ENCODE measurements at places on chromosomes 1 and 21.
A peak's percentile ranks its signal among the peaks of the same experiment; 100 is the strongest.

GRCh38 chr1:110114173-110114572 is 1.9 kb downstream of the UBL4B start:
- no peak for DNase-seq

GRCh38 chr1:186679924-186680244 is 339 bp downstream of the PTGS2 start:
- DNase-seq = no peak

- no peak for DNase-seq
These were observed 8.0 kb upstream of the SVBP start for GRCh38 chr1:42825036-42825851.

- no peak for DNase-seq
These were observed 301.1 kb upstream of the KAZN start for GRCh38 chr1:14297356-14297755.

GRCh38 chr1:169588112-169588511 is 1.8 kb upstream of the F5 start:
- DNase-seq = no peak

DNA sequence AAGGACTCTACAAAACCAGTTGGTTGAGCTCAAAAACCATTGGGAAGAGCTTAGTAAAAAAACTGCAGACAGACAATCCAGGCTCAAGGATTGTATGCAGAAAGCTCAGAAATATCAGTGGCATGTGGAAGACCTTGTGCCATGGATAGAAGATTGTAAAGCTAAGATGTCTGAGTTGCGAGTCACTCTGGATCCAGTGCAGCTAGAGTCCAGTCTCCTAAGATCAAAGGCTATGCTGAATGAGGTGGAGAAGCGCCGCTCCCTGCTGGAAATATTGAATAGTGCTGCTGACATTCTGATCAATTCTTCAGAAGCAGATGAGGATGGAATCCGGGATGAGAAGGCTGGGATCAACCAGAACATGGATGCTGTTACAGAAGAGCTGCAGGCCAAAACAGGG is 104.0 kb upstream of the BMP8A start:
- peak; percentile 79 for DNase-seq

- no peak for DNase-seq
These were observed 28.1 kb upstream of the IL10 start for GRCh38 chr1:206800411-206800810.

- DNase-seq = no peak
These were observed 317.7 kb upstream of the FAM78B start for GRCh38 chr1:166484471-166484870.

DNA sequence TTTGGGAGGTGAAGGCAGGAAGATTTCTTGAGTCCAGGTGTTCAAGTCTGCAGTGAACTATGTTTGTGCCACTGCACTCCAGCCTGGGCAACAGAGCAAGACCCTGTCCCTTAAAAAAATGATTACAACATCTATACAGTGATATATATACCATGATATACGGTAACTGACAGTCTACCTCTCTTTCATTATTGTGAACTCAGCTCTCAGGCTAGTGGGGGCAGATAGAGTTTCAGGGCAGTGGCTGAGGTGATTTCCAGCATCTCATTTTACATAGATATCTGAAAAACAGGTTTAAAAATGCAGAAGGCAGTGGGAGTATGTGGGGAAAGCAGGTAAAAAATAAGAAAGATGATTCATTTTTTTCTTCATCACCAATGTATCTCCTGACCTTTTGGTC is 8.1 kb upstream of the NTNG1 start:
- no peak for DNase-seq

- DNase-seq = no peak
These were observed 65.2 kb downstream of the OBSCN start for GRCh38 chr1:228272831-228273571.

GRCh38 chr1:244583358-244583982 is 69.5 kb upstream of the DESI2 start:
- DNase-seq = no peak

- DNase-seq = no peak
These were observed 12.8 kb upstream of the CYP2J2 start for GRCh38 chr1:59939393-59939792.

DNA sequence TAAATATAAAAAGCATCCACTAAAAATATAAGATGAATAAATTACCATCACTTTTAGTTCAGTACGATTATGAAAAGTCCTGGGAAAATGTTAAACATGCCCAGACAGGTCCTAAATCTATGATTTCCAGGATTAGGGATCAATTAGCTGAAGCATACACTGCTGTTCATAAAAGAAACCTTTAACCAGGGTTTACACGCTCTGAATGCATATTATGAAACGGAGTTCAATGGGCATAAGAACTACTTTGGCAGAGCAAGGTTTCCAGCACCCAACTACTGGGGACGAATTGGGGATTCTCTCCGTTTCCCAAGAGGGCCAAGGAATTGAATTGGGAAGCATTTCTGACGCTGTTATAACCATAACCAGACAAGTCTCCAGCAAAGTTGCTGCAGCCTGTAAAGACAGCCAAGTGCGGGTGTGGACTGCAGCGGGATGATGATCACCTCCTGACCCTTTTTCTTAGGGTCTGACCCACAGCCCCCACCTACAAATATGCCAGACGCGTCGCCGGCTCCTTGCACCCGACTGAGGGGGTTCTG is 1.6 kb downstream of the SLC30A1 start:
- DNase-seq = no peak

GRCh38 chr1:235351898-235352297 is 15.3 kb upstream of the TBCE start:
- DNase-seq = no peak

GRCh38 chr1:45541193-45541592 is 9.4 kb upstream of the AKR1A1 start:
- DNase-seq = no peak

DNA sequence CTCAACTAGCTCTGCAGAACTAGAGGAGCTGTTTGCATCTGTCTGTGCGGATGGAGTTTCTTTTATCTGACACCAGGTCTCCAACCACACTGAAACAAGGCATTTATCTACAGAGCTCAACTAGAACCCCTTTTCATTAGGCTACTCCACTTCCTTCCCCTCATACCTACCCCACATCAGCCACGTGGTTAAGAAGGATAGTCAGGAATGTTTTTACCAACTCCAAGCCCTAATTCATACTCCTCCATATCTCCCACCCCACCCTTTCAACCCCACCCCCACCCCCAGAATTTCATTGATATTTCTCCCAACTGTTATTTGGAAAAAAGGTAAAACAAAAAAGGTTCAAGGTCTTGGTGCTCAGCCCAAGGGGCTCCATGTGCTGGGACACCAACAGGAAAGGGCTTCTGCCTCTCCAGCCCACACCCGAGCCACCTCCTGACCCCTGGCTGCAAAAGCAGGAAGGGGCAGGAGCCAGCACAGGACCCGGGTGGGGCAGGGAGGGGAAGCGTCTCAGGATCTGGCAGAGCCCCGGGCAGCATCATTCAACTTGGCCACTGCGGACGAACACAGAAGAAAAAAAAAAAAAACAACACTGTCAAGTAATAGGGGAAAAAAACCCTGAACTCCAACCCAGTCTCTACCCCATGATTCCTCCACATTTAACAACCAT is 7.0 kb downstream of the ENSA start:
- DNase-seq = no peak

- no peak for DNase-seq
These were observed 4.8 kb downstream of the KIAA1614 start for GRCh38 chr1:180917306-180918065.

- no peak for DNase-seq
These were observed 20.0 kb downstream of the MMEL1 start for GRCh38 chr1:2612591-2613365.

- DNase-seq = no peak
These were observed 14.5 kb upstream of the RPS8 start for GRCh38 chr1:44760876-44761275.

DNA sequence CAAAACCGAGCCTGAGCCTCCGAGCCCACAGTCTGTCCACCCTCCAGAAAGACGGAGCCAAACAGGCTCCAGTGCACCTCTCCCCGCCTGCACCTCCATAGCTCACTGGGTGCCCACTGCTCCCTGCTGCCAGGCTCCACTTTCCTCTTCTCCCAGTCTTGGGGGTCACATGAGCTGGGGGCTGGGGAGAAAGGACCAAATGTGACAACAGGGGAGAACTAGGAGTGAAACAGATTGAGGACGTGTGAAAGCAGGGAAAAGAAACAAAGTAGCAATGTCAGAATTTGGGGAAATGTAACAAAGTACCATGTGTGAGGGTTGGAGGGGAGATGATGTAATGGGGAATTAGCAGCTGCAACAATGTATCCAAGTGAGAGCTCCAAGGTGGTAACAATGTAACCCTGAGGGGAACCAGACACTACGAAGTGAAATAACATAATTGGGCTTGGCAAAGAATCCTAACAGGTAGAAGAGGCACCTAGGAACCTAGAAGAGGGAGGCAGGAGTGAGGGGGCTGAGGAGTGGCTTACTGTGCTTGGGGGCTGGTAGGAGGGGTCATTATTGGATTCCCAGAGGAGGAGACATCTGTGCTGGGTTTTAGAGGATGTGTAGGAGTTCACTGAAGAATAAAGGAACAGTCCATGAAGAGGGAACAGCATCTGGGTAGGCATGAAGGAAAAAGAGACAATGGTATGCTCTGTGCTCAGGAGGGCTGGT is 12.5 kb downstream of the SDC3 start:
- DNase-seq = no peak

DNA sequence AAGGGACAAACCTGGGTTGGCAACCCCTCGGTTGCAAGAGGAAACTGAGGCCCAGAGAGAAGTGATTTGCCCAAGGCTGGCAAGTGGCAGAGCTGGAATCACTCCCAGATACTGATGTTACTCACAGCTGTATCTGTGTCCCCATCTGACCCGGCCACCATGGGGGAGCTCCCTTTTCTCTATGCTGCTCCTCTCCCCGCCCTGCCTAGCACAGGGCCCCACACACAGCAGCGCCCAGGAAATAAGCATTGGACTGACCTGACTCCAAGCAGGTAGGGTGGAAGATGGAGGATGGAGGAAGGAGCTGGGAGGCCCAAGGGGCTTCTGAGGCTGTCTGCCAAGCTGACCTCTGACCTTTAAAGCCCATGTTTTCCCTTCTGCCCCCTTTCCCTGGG is 3.0 kb upstream of the FBLIM1 start:
- DNase-seq = no peak

DNA sequence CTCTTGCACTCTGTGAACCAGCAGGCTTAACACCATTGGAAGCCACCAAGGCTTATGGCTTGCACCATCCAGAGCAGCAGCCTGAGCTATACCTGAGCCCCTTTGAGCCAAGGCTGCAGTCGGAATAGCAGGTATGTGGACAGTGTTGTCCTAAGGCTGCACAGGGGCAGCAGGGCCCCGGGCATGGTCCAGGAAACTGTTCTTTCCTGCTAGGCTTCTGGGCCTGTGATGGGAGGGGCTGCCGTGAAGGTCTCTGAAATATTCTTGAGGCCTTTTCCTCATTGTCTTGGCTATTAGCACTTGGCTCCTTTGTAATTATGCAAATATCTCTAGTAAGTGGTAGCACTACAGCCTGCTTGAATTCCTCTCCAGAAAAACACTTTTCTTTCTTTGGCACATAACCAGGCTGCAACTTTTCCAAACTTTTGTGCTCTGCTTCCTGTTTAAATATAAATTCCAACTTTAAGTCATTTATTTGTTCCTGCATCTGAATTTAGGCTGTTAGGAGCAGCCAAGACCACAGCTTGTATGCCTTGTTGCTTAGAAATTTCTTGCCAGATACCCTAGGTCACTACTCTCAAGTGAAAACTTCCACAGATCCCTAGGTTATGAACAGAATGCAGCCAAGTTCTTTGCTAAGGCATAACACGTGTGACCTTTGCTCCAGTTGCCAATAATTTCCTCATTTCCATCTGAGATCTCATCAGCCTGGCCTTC is 5.2 kb downstream of the KRTAP20-4 start:
- no peak for DNase-seq

All from amniotic stem cell (primary cell).